Forelimb muscle (tissue), 1 donor: ENCODE measurements at places on chromosomes 7 and 10. TPM values are rescaled to one million over a fixed set of nuclear protein-coding genes. Genes with fewer than 3 reads are reported as not detected.

DNA sequence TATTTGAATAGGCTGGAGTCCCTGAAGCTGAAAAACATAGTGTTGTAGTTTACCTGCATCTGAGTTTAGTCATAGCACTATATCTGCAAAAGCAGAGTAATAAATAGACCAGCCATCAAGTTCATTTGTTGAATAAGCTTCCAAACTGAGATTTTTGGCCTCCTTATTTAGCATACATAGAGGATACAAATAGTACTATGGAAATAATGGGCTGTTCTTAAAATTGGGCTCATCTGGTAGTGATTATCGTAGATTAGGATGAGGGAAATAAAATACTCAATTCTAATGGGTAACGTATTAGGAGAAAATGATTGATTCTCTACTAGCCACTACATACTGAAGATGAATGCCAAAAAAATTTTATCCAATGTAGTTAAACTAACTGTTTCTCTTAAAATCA, 41.4 kb upstream of the TMEM196 start:
- peak; percentile 70 for DNase-seq

DNA sequence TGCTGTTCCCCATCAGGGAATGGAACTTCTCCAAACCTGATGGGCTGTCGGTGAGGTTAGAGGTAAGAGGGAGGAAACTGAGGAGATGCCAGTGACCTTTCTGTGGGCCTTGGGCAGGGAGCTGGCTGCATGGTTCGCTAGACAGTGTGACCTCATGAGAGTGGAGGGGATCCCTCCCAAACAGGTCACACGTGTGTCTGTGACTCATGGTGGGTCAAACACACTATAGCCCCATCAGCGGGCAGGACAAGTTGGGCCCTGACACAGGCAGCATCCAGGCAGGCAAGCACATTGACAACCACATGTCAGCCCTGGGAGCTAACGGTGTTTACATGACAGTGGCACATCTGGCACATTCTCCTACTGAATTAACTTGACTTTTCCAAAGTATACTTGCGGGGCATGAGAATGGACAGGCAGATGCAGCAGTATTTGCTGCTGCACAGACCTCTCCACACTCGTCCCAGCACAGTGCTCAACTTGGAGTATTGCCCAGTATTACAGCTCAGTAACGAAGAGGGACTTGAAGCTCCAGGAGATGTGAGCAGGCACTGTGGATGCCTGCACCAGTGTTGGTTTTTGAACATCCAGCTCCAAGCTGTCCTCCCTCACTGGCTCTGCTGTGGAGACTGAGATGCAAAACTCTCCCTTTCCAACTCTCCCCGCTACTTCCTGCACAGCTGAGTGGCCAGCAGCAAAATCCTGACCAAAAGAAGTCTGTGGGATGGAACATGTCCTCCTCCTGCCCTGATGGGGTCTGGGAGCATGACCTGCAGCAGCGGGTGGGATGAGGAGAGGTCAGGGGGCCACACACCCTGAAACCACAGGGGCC, 199.6 kb downstream of the WDR37 start:
- no peak for DNase-seq

SEMA3E gene
- polyA plus RNA-seq = 1.6 TPM

DNA sequence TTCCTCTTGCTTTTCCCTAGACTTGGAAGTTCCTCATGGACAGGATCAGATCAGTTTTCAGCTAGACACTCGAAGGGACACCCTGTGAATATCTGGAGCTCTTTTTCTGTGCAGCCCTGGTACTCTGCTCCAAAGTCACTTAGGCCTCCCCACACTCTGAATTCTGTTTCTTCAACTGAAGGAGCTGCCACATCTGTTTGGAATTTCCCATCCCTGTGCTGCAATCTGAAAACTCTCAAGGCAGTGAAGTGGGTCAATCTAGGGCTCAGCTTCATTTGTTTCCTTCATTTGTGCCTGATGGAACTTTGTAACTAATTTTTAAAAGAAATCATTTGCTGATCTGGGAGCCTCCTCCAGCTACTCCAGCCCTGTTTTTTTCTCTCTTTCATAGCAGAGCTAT, 9.6 kb downstream of the EPC1 start:
- no peak for DNase-seq

DNAJC12 gene
- polyA plus RNA-seq = 5.6 TPM

- no peak for DNase-seq
Observed at GRCh38 chr7:55249332-55249731, 115.8 kb upstream of the LANCL2 start.
